ENCODE measurements at places on chromosomes 3 and 15.

DNA sequence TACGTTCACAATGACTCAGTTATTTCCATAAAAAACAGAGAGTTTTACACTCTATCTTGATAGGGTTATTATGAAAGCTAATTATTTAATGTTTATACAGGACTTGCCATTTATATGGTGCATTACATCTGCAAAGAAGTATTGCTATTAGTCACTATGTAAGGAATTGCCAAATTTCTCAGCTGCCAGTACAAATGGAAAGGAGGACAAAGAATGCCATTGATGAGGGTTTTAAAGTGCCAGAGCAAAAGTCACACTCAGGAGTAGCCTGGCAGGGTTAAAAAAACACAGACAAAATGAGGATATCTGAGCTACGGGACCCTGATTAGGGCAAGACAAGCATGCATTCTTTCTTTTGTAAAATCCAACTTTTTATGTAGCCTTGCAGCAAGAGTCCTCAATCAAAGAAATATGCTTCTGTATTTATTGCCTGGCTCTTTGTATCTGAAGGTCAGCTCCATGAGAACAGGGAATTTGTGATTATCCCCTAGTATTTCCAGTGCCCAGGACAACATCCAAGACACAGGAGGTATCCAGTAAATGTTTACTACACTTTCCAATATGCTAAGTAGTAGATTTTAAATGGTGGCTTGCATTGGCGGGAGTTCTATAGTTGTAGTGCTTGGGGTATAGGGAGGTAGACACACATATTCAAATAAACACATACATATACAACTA is 1013.6 kb downstream of the ROBO1 start:
- no peak for DNase-seq

GRCh38 chr15:76996526-76997401 is 1.8 kb downstream of the PSTPIP1 start:
- DNase-seq, result no peak

DNA sequence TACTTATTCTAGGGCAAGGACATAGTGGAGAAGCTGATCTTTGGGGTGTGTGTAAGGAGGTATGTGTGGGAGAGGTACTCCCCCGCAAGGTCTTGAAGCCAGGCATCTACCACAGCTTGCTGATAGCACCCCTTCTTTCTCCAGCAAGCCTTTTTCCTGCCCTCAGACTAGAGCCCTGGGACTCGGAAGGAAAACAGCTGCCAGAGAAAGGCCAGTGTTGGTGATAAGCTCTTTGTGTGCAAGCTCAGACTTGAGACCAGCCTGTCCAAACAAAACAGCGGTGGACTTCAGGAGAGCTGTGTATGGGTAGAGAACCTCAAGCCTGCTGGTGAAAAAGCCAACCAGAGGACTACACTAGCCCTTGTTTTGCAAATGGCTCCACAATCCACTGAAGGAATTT is 1028.6 kb downstream of the MCTP2 start:
- no peak for DNase-seq

GRCh38 chr3:108099244-108099643 is 8.4 kb upstream of the CD47 start:
- DNase-seq, result no peak

- DNase-seq, result no peak
Observed at GRCh38 chr3:64410226-64410625, 185.0 kb upstream of the PRICKLE2 start.

DNA sequence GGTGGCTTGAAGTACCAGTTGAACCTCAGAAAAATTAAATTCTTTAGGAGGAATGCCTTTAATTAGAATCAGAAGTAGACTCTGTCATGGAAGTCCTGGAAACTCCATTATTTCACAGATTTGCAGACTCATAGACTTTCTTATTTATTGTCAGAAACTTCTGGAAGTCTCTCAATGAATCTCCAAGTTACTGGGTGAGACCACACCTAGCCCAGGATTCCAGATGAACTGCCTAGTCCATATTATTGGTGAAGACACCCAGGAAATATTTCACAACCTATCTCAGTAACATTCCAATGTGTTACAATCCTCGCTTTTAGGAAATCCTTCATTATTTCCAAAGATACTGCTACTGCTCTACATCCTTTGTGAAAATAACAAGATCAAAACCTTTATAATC is 6.5 kb upstream of the THBS1 start:
- no peak for DNase-seq

DNA sequence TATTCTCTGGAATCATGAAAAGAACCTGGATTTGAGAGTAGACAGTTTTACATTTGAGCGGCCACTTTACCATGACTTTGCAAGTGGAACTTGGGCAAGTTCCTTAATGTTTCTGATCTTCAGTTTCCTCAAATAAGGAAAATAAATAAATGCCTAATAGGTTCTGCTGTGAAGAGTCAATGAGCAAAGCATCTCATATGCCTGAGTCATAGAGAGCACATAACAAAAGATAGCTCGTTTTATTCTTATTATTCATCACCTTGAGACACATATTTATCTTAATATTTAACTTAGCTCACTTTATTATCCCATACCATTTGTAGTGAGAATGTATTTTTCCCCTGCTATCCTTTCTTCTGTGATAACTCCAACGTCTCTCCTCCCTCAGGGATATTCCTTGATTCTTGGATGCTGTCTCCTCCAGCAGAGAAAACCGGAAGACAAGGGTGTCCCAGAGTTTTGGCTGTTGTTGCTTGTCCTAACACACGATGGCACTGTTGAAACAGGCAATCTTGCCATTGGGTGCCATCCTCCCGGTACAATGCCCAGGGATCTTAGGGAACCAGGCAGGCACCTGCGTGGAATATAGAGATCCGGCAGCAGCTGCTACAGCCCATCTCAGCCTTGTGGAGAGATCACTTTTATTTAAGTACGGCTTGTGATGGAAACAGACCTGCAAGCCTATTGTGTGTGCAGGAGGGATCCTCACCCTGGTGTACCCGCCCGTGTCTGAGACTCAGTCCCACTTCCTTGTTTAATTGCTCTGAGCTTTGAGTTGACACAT is 33.3 kb upstream of the VPS33B start:
- DNase-seq, result peak; percentile 29

- no peak for DNase-seq
Observed at GRCh38 chr3:123586968-123587367, 2.1 kb upstream of the HACD2 start.

DNA sequence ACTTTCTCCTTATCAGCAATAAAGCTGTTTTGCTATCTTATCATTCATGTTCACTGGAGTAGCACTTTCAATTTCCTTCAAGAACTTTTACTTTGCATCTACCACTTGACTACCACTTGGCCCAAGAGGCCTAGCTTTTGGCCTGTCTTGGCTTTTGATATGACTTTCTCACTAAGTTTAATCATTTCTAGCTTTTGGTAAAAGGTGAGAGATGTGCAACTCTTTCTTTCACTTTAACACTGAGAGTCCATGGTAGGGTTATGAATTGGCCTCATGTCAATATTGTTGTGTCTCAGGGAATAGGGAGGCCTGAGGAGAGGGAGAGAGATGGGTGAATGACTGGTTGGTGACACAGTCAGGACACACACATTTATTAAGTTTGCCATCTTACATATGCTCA is 31.0 kb upstream of the FAM3D start:
- DNase-seq, result no peak

DNA sequence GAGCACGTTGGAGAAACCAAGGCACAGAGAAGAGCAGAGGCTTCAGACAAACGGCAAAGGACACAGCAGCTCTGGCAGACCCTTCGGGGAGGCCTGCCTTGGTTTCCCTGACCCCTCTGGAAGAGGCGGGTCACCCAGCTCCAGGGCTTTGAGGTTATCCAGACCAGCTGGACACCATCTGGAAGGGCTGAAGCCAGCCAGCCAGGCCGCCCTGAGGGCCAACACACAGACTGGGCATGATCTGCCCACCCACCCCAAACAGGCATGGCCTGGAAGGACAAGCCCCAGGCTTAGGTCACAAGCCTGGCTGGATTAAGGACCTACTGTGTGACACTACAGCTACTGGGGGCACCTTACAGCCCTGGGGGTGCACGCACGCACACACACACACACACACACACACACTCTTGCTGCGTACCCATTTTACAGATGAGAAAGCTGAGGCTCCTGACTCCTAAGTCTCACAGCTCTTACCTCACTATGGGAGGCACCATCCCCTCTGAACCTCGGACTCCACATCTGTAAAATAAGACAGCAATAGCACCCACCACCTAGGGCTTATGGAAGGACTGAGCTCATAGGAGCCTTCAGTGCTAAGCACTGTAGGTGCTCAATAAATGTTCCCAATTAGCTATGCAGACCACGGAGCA is 10.8 kb downstream of the PLXND1 start:
- no peak for DNase-seq

GRCh38 chr3:149095487-149095886 is 9.2 kb upstream of the HLTF start:
- DNase-seq, result no peak

DNA sequence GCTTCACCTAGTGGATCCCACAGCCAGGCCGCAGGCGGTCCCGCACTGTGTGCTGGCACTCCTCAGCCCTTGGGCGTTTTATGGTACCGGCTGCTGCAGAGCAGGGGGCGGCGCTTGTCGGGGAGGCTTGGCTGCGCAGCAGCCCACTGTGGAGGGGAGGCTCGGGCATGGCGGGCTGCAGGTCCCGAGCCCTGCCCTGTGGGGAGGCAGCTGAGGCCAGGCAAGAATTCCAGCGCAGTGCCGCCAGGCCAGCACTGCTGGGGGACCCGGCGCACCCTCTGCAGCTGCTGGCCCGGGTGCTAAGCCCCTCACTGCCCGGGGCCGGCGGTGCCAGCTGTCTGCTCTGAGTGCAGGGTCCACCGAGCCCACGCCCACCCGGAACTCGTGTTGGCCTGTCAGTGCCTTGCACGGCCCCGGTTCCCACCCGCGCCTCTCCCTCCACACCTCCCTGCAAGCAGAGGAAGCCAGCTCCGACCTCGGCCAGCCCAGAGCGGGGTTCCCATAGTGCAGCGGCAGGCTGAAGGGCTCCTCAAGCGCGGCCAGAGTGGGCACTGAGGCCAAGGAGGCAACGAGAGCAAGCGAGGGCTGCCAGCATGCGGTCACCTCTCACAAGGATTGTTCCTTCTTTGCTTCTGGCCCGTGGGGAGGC is 435.0 kb upstream of the ATP10A start:
- no peak for DNase-seq

GRCh38 chr3:178602856-178603255 is 66.6 kb downstream of the KCNMB2 start:
- no peak for DNase-seq

- DNase-seq, result no peak
Observed at GRCh38 chr3:195238586-195239118, 32.3 kb downstream of the XXYLT1 start.

DNA sequence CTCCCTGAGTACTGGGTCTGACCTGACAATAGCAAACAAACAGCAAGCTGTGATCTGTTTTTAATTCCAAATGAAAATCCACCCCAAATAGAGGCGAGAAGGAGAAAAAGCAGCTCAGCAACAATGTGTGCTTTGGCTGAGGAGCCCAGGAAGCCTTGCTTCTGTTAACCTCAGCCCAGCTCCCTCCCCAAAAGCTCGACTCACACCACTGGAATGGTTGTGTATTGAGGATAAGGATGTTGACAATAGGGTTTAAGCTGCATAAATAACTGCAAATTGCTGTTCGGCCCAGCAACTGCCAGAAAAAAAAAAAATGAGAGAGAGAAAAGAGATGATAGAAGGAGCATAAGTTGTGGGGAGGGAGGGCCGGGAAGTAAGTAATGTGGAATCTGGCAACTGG is 104.0 kb upstream of the TBC1D5 start:
- no peak for DNase-seq

- no peak for DNase-seq
Observed at GRCh38 chr15:29569533-29570092, 252.7 kb downstream of the TJP1 start.

DNA sequence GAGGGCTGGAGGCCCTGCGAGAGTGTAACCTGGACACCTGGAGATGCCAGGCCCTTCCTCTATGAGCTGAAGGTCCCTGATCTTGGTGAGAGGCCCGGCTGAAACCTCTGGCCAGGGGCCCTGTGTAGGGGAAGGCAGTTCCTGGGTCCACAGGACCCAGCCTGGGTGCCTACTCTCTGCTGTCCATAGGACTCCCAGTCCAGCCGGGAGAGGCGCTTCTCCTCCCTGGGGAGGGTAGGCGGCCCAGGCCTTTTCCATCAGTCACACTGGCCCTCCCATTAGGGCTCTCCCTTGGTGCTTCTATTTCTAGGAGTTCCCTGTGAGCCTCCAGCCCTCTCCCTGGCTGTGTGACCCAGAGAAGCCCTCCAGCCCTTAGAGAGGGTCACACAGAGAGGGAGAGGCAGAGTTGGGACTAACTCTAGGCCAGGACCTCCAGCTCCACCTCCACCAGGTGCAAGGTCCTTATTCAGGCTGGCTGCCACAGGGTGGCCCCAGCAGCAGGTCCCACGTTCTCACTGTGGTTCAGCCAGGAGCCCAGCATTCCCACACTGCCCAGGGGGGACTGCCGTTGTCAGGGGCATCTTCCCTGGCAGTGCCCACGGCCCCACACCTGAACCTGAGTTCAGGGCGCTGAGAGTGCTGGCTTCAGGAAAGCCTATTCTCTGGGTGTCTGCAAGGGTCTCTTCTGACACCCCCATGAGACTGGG is 146.8 kb downstream of the SMAD6 start:
- DNase-seq, result no peak

- no peak for DNase-seq
Observed at GRCh38 chr15:66253418-66254088, at the start of gene MEGF11. Gene MEGF11 (minus strand): TSS chr15:66253750. CDS start chr15:66128403, 125,347 bp downstream.

DNA sequence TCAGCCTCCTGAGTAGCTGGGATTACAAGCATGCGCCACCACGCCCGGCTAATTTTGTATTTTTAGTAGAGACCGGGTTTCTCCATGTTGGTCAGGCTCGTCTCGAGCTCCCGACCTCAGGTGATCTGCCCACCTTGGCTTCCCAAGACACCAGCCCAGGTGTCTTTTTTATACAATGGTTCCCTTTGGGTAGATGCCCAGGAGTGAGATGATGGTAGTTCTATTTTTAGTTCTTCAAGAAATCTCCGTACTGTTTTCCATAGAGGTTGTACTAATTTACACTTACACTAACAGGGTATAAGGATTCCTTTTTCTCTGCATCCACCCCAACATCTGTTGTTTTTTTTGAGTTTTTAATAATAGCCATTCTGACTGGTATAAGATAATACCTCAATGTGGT is 94.3 kb downstream of the IGF2BP2 start:
- DNase-seq, result no peak

DNA sequence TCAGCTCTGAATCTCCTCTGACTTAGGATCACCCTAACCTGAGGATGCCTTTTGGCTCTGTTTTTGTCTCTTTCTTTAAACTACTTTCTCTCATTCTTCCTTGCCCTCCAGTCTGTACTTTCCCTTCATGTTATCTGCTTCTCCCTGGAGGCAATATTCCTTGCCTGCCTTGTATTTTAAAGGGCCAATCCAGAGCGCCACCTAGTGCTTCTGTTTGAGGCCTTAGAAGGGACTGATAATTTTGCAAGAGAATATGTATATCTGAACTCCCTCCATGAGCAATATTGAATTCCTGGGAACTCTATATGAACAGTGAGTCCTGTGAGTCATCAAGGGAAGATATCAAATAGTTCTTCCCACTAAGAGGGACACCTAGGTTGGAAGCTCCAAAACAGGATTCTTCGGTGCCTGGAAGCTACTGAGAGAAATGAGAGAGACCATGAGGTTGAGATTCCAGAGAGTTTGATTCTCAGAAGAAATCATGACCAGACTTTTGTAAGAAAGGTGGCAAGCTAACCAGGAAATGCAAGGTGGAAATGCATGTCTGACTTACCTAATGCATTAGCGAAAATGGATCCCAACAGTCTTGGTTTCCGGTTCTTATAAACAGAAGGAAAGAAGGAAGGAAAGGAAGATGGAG is 203.8 kb upstream of the CD96 start:
- DNase-seq, result peak; percentile 35

Data from stimulated activated CD4-positive, alpha-beta T cell treated with anti-CD3 and anti-CD28 coated beads, Interleukin-12 subunit alpha, Interleukin-12 subunit beta, amount 100 ng/mL, for 24 hours (primary cell).